ENCODE measurements at places on chromosomes 1 and 21.

DNA sequence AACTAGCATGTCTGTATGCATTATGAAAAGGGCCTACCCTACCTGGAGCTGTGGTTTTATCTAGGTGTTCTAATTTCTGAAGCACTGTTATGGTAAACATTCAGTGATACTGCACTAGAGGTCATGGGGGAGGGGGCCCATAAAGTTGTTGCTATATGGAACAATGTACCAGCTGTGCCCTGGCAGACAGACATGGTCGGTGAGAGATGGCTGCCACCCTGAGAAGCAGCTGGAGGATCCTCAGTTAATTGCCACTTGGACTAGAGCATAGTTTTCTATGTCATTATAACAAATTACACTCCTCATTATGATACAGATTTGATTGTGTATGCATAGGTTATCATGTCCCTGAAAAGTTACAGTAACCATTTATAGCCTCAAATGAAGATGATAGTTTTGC lies 45.4 kb downstream of the ILDR2 start:
- DNase-seq: no peak

GRCh38 chr1:98468111-98468717 lies 193.3 kb upstream of the SNX7 start:
- no peak for DNase-seq

DNA sequence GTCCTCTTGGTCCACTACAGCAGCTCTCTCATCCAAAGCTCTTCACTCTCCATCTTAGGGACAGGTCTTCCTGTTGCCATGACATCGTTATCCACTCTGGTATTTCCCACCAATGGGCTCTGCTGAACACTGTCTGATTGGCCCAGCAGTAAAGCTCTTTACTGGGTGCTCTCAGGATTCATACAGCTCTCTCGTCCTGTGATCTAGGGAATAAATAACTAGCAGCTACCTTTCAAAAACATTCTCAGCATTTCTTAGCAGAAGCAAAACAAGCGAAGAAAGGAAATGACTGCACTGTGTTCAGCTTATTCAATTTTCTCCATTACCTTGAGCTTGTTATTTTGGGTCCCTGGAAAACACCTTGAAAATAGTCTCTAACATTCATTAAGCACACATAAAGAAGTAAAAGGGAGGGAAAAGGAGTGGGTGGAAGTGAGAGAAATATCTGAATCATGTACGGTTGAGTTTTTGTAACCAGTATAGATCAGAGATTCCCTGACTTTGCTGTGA lies 163.4 kb upstream of the SGIP1 start:
- DNase-seq: no peak

GRCh38 chr1:14552246-14552965 lies 46.1 kb upstream of the KAZN start:
- DNase-seq: no peak

DNA sequence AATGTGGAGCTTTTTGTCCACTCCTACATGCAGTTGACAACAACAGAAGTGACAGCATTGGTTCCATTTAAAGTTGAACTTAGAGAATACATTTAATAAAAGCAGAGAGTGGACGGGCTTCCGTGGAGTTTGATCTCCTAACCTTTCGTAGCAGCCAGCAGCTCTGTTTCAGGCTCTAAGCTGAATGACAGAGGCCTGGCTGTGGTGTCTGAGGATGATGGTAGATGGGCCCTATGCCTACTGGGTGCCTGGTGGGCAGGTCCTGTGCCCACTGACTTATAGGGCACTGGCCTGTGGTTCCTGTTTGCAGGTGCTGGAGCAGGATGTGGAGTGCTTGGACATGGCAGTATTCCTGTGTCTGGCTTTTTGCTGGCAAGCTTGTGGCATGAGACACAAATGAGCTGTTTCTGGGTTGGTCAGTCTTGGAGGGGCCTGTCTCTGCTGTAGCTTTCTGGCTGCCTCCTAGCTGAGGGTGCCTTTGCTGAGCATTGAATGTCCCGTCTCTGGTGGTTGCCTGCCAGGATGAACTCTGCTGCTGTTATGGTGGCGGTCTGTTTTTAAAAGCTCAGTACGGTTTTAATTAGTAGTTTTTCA lies 54.6 kb downstream of the PRDM2 start:
- no peak for DNase-seq

DNA sequence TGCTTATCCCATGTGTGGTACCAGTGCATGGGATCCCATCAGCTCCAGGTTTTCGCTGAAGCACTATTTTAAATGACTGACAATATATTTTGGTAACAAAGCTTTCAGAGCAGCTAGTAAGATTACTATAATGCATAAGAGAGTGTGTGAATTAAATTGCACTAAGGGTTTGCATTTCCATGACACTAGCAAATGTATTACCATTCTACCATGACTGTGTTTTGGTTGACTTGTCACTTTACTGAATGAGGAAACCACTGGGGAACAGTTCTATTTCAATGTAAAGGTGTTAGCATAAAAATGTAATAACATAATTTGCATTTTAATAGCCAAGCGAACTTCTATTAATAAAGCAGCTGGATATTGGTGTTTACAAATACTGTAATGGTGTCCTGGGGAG lies 31.7 kb upstream of the ERO1B start:
- DNase-seq: no peak

- no peak for DNase-seq
These were observed 3.0 kb upstream of the SLC44A5 start for GRCh38 chr1:75613916-75614315.

GRCh38 chr1:33361532-33362235 lies 40.8 kb upstream of the A3GALT2 start:
- no peak for DNase-seq

DNA sequence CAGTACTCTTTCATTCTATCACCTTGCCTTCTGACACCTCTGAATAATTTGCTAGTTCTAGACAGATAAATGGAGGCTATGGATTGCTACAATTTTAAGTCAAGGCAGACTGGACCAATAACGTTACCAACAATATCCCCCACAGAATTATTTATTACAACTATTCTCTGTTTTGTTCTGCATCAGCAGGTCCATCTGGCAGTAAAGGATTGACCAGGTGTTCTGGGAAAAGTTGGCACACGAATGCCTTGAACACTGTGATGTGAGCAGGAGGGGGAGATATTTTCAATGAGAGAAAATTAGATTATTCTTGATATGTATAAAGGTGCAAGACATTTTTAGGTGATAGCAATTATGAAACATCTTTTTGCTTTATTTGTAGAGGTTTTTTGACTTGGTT lies 718.8 kb upstream of the TMPRSS15 start:
- DNase-seq: no peak

- DNase-seq: peak; percentile 32
These were observed 429 bp downstream of the SRRM1 start for GRCh38 chr1:24643363-24644099.

- DNase-seq: no peak
These were observed 255.7 kb upstream of the FMN2 start for GRCh38 chr1:239835946-239836440.

DNA sequence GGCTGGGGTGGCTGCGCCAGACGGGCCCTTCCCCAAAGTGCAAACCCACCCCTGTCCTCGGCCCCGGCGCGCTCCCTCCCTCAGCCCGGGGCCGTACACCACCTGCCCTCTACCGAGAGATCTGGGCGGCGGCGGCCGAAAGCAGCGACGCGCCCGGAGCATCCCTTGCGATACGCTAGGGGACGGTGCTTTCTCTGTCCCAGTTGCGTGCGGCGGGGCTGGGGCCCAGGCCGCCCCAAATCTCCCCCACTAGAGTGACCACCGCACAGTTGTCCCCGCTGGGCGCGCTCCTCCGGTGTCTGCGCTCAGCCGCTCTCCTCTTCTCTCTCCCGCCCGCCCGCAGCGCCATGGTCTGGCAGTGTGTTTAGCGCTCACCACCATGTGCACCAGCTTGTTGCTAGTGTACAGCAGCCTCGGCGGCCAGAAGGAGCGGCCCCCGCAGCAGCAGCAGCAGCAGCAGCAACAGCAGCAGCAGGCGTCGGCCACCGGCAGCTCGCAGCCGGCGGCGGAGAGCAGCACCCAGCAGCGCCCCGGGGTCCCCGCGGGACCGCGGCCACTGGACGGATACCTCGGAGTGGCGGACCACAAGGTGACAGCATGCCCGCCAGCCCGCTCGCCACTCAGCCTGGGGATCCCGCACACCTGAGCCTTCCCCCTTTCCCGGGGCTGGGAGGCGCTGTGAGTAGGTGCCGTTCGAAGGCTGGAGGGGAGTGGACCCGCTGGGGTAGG lies 1.0 kb downstream of the ST6GALNAC5 start:
- DNase-seq: peak; percentile 32

GRCh38 chr1:154176337-154176736 lies 15.6 kb downstream of the TPM3 start:
- no peak for DNase-seq

DNA sequence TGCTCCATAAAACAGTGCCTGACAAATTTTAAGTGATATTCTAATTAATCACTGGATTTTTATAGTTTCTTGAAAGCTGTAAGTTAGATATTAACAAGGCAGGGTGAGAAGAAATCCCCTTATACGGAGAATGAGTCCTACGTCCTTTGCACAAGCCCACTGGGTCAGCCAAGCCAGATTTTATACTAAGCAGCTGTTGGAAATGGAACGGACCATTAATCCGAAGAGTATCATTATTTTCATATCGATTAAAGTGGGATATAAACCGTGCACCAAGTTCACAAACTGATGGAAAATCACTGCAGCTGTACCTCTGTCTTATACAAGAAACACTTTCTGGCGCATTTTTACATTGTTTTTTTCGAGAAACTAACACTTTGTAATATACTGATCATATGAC lies 35.2 kb downstream of the SPAG17 start:
- DNase-seq: no peak

GRCh38 chr1:5990913-5991312 lies 1.3 kb downstream of the NPHP4 start:
- no peak for DNase-seq

DNA sequence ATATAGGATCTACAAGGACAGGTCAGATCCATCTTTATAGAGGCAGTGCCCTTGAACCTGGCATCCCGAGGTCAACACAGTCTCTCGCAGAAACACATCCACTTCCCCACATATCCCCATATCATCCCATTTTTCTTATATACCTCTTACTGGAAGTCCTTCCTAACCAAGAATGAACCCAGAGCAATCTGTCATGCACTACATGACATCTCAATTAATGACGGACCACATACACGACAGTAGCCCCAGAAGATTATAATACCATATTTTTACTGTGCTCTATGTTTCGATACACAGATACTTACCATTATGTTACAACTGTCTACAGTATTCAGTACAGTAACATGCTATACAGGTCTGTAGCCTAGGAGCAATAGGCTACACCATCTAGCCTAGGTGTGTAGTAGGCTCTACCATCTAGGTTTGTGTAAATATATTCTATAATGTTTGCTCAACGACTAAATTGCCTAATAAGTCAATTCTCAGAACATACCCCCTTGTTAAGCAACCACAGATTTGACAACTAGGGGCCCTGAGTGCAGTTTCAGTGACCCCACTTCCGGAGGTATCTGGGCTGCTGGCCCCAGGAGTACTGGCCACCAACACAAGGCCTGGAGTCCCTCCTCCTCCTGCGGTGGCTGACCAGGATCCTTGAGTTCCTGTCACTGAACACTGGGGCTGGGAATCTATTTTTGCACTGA lies 28.1 kb downstream of the PTPN14 start:
- DNase-seq: no peak

DNA sequence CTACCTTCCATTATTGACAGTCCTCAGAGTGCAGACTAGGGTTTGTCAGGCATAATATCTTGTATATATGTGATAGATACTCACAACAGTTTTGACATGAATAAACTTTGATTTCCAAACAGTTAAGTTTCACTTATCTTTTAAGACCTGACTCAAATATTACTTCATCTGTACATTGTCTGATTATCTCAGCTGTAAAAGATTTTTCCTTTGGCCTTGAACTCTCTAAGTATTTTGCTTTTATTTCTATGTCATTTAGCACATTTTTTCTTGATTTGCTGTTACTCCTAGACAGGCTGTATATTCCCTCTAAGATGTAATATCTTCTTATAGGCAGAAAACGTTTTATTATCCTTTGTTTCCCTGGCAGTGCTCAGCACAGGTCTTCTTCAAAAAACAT lies 65.6 kb upstream of the DMRTA2 start:
- no peak for DNase-seq

DNA sequence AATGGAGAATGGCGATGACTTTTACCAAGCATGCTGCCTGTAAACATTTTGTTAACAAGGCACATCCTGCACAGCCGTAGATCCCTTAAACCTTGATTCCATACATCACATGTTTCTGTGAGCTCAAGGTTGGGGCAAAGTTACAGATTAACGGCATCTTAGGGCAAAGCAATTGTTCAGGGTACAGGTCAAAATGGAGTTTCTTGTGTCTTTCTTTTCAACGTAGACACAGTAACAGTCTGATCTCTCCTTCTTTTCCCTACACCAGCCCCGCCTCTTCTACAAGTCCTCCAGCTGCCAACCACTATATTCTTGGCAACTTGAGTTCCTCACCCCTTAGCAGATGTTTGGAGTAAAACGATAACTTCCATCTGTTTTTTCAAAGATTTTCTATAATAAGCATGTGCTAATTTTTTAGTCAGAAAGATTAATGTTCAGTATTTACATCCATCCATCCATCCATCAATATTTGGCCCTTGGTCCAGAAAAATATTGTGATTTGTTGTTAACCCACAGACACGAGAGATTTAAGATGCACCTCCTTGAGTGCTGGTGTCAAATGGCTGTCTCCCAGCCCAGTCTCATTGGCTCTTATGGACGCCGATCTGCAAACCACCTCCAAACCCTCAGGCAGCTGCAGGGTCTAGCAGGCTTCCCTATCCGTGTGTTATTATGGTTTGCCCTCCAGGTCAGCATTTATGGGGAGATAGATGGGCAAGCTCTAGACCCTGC lies 3.8 kb downstream of the DNALI1 start:
- DNase-seq: no peak

DNA sequence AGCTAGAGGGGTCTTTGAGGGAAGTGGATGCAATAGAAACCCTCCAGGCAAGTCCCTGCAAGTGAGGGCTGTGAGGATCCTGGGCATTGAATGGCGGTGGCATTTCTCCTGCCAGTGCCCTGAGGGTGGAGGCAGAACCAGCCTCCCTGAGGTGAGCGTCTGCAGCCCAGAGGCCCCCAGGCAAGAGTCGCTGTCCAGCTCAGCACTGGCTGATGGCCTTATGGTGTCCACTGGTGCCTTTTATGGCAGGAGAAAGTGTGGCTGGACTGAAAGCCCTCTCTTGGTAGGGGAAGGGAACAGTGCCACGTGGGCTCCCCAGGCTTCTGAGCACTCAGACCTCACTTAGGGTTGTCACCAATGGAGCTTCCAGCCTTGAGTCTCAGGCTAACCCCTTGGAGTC lies 77.3 kb downstream of the SH3BGR start:
- DNase-seq: no peak

- DNase-seq: no peak
These were observed 8.9 kb downstream of the TRIM33 start for GRCh38 chr1:114502080-114502479.

DNA sequence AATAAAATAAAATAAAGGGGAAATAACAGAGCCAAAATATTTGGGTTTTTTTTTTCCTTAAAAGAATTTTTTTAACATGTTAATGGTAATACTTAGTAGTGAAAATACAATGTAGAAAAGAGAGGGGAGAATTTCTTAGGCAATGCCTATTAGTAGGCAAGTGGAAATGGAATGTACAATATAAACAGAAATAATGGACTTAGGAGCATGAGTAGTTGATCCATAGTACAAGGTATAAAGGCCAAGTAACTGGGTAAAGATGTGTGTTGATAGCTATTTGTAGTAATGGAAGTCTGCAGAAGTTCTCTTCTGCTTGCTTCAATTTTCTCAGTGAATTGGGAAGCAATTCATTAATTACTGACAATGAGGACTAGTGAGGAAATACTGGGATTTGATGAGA lies 34.4 kb downstream of the TESK2 start:
- DNase-seq: no peak
